ENCODE measurements at places on chromosomes 12 and 14.

GRCh38 chr14:77485901-77486678 lies 12.5 kb downstream of the ISM2 start:
- DNase-seq: no peak

DNA sequence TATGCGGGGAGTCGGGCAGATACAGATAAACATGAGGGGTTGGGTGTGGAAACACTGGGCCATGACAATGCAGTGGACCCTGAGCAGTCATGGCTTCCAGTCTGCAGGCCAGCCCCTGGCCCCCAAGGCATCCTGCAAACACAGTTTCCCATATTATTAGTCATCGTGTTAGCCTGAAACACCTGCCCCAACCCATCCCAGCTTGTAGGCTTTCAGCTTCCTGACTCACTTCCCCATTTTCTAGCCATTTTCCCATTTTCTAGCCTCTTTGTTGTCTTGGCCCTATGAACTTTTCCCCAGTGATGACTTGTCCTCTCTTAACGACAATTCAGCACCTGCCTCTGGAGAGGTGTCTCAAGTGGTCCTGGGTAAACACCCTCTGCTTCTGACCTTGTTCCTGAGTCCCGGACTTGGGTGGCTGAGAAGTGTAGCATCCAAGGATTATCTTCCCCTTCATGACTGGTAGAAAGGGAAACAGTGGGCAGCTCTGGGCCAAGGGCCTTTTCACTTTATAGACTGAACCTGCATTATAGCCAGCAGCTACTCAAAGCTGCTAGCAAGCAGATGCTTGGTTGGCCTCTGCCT lies 4.3 kb upstream of the PGF start:
- DNase-seq: no peak

DNA sequence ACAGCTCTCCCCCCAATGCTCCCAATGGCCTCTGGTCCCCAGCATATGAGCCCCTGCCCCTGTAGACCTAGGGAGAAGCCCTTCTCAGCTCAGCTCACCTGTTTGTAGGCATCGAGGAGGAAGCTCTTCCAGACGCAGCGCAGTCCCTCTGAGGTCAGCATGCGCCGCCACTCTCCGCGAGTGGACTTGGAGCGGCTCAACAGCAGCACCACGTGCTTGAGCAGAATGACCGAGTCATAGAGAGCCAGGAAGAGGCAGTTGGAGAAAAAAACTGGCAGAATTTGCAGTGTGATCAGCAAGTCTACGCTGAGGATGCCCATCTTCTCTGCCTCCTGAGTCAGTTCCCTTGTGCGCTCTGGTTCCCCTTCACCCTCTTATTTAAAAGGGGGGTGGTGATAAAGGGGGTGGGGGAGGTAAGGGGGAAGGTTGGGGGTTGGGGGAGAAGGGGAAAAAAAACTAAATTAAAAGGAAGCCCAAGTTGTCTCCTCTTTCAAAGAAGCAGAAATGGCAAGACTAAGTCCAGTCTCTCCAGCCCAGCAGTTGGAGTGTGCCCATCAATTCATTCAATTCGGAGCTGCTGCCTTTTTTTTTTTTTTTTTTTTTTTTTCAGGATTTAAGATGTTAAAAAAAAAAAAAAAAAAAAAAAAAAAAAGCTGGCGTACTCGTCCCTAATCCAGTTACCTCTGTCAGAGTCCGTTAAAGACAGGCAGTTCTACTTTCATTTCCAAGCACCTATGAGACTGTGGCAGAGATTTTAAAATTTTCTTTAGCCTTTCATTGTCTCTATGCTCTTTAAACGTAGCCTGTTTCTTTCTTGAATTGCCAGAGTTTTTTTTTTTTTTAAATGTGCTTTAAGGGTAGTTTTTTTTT lies at the start of gene DIO2:
DIO2 (minus strand) TSS at position 352 of the 870 bp plus-strand sequence; CDS start at position 320, 32 bp downstream.
- DNase-seq: no peak

- no peak for DNase-seq
These were observed 205.3 kb downstream of the AEBP2 start for GRCh38 chr12:19644571-19644970.

DNA sequence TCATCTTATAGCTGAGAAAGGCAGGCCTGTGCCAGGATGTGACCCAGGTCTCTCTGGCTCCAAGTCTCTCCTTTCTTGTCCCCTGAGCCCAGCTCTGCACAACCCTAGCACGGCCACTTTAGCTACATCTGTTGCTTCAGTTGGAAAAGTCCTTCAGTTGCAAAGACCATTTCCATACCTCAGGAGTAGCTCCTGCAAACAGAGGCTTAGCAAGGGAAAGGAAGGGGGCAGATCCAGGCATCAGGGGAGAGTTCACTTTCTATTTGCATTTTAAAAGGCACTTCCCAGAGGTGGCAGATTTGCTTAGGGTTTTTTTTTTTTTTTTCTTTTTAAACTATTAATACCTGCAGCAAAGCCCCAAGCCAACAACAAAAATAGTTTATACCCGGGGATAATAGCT lies 3.0 kb upstream of the PITPNM2 start:
- no peak for DNase-seq

DNA sequence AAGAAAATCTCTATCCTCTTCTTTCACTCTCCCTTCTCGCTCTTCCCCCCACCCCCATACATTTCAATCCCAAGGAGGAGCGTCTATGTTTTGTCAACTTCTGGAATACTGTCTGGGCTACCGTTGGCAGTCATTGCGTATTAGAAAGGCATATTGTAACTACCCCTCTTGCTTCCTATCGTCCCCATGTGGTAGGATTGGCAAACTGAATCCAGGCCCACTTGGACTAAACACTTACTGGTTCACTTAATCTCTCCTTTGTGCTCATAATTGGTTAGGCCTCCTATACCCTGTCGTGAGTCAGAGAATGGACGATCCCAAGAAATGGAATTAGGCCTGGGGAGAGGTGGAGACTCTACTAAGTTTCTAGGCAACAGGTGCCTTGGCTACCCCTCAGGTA lies 68.8 kb upstream of the SLC8A3 start:
- DNase-seq: no peak

GRCh38 chr14:83798421-83798820 lies 1731.5 kb upstream of the FLRT2 start:
- no peak for DNase-seq

GRCh38 chr12:81209012-81209411 lies 131.1 kb downstream of the ACSS3 start:
- DNase-seq: no peak

DNA sequence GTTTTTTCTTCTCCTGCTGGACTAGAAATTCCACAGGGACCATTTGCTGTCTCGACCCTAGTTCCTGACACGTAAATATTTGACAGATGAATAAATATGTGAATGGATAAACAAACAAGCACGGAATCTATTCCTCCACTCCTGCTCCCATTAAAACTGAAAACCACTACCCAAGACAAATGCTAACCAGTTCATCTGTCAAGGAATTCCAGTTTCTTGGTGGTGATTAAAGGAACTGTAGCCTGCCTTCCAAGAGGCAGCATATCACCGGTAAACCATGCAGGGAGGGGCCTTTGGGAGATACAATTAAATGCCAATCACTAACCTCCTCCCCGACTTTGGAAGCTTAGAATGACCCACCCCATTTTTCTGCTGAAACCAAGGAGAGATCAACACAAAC lies 95.4 kb downstream of the TTC7B start:
- no peak for DNase-seq
